ENCODE measurements at places on chromosomes 7 and 10.
A peak's percentile ranks its signal among the peaks of the same experiment; 100 is the strongest.

GRCh38 chr10:117830787-117831212 is 215.9 kb downstream of the RAB11FIP2 start:
- peak; percentile 64 for DNase-seq

GRCh38 chr10:43261578-43262396 is 5.1 kb downstream of the RASGEF1A start:
- DNase-seq: peak; percentile 35

GRCh38 chr10:12938271-12938670 is 63.2 kb downstream of the CCDC3 start:
- no peak for DNase-seq

DNA sequence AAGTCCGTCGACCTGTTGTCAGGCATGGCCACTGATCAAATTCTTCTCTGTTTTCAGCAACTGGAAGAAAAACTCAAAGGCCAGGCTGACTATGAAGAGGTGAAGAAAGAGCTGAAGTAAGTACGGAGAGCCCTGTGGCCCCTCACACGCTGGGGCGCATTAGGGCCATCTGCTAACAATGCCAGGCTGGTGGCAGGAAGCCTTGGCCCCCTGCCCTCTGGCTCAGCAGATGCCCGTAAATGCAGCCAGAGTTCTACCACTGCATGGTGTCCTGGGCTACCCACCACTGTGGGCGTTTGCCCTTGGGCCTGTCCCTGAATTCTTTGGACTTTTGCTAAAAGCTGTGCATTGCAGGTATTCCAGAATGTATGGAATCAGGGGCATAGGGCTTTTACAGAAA is 96.9 kb upstream of the SH2B2 start:
- no peak for DNase-seq

- no peak for DNase-seq
Observed at GRCh38 chr7:89072081-89072480, 276.5 kb upstream of the TEX47 start.

DNA sequence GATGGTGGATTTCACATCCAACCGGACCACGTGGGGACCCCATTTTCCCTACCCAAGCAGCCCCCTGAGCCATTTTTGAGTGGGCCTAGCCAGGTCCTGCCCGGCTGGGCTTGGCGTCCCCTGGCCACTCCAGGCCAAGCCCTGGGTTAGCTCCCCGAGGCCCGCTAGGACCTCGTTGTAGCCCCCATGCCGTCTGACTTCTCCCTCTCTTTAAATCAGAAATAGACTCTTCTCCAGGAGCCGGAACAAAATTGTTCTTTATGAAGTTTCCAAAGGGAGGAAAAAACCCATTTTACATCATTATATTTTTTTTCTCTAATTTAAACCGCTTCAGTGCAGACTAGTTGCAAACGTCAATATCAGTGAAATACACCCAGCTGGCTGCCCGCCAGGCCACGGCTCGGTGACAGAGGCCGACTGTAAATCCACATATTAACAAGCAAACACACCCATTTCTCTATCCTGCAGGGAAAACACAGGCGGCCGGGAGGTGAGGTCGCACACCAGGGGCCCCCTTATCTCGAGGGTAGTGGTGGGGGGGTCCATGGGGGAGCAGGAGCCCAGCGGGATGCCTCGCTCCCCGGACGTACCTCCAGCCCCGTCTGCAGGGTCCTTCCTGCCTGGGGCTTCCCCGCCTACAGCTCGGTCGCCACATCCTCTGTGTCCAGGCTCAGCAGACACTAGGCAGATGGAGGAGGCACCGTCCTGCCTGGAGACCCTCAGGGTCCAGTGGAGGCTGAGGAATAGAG is 72.7 kb downstream of the ELFN1 start:
- DNase-seq: no peak

- no peak for DNase-seq
Observed at GRCh38 chr10:36116731-36117130, 474.6 kb upstream of the FZD8 start.

DNA sequence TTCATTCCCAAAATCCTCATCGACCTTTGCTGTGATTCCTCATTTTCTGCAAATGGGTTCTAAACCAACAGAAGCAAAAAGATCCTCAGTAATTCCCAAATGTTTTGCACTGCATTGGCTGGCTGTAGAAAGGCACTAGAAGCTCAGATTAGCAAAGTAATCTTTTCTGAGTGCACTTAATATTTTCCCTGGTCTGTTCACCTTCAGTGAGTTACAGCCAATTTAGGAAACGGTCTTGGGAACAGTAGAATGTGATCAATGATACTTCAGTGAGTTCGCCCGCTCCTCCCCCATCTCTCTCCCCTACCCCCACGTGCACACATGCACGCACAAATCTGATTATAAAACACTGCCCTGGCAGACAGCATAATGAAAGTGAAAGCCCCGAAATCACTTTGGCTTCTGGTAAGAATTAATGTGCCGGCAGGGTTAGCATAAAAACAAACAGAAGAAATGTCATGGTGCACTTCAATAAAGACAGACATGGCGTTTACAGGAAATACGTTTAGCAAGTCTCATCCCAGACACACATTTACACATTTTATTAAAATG is 201.3 kb upstream of the CDCA7L start:
- DNase-seq: no peak

Measured in H9 (cell line).